CD14-positive monocyte (primary cell): ENCODE measurements at places on chromosomes 12 and 14. TPM values are rescaled to one million over a fixed set of nuclear protein-coding genes. Genes with fewer than 3 reads are reported as not detected.

STAC3 gene
- polyA plus RNA-seq: 7.0 TPM

GLIPR1L2 gene
- polyA plus RNA-seq: 0.24 TPM

DNA sequence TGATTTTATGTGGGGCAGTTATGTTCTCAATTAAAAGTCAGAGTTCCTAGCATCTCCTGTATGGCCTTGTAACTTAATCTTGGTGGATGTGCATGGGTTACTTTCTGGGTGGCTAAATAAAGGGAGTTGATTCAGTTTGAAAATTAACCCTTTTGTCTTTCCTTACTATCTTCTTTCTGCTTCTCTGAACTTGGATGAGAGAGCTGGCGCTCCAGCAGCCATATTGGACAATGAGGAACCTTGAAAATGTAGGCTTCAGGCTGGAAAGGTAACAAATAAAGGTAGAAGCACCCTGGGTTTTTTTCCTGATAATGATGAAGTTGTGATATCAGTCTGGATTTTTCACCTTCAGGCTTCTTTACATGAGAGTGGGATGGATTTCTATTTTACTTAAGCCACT, 714.1 kb upstream of the TMEM132C start:
- H3K27ac ChIP-seq: no peak overlapping the region
- H3K4me3 ChIP-seq: no peak overlapping the region
- no peak for DNase-seq
- H3K36me3 ChIP-seq: no peaks in the 10 kb centered on the region

GRCh38 chr12:91722072-91722471, 423.6 kb downstream of the BTG1 start:
- no peak overlapping the region for H3K4me3 ChIP-seq
- no peaks in the 10 kb centered on the region for H3K4me1 ChIP-seq
- no peaks in the 10 kb centered on the region for H3K36me3 ChIP-seq
- no peak overlapping the region for H3K27ac ChIP-seq
- DNase-seq: no peak
